A549 treated with Hydrocortisone at 1 μM for 4 hours (cell line): ENCODE measurements at places on chromosomes 4 and X. TPM values are rescaled to one million over a fixed set of nuclear protein-coding genes. Genes with fewer than 3 reads are reported as not detected.

The F11 gene
- not detected in 5 replicates for total RNA-seq

The EMCN gene
- total RNA-seq = not detected in 5 replicates

The VEGFC gene
- 8.7 to 10.0 TPM (median 9.4 TPM) in 5 replicates for total RNA-seq

The GPR50 gene
- total RNA-seq = 0.13 to 0.32 TPM (median 0.24 TPM) in 5 replicates

The KIAA1210 gene
- total RNA-seq = 0.01 to 0.02 TPM in 2 of 5 replicates, not detected in the others

The MTNR1A gene
- total RNA-seq = 0.33 to 0.60 TPM (median 0.43 TPM) in 5 replicates

The RBMX gene
- 203 to 292 TPM (median 220 TPM) in 5 replicates for total RNA-seq

The KLKB1 gene
- total RNA-seq = 0.06 TPM in 1 of 5 replicates, not detected in the others

The GAGE2A gene
- total RNA-seq = not detected in 5 replicates

The SPOCK3 gene
- total RNA-seq = 0.13 to 0.36 TPM (median 0.16 TPM) in 5 replicates

The CYLC1 gene
- total RNA-seq = not detected in 5 replicates

The SLC10A7 gene
- total RNA-seq = 1.8 to 2.3 TPM (median 2.0 TPM) in 5 replicates

The LNX1 gene
- 0.03 TPM in 2 of 5 replicates, not detected in the others for total RNA-seq

The MAOB gene
- 0.14 to 0.21 TPM (median 0.14 TPM) in 5 replicates for total RNA-seq

The CCDC110 gene
- total RNA-seq = not detected in 5 replicates

The OPHN1 gene
- 1.4 to 2.4 TPM (median 1.6 TPM) in 5 replicates for total RNA-seq

The TEC gene
- total RNA-seq = 1.3 to 2.7 TPM (median 1.5 TPM) in 5 replicates

The PDLIM5 gene
- total RNA-seq = 27.5 to 42.3 TPM (median 37.5 TPM) in 5 replicates

The MAGEA12 gene
- total RNA-seq = 0.09 to 0.22 TPM (median 0.14 TPM) in 5 replicates

The ARMCX4 gene
- total RNA-seq = 0.31 to 0.69 TPM (median 0.63 TPM) in 5 replicates

The GLRA2 gene
- total RNA-seq = not detected in 5 replicates

The SLC25A5 gene
- total RNA-seq = 750 to 784 TPM (median 755 TPM) in 5 replicates

The CSN1S1 gene
- not detected in 5 replicates for total RNA-seq

The DCHS2 gene
- total RNA-seq = 0.01 TPM in 1 of 5 replicates, not detected in the others

The MAGEA9 gene
- total RNA-seq = not detected in 5 replicates

The SULT1E1 gene
- total RNA-seq = not detected in 5 replicates

The CXCL11 gene
- 0.10 to 0.33 TPM (median 0.21 TPM) in 5 replicates for total RNA-seq

The BST1 gene
- 15.5 to 17.8 TPM (median 16.3 TPM) in 5 replicates for total RNA-seq

The GC gene
- total RNA-seq = not detected in 5 replicates

The TKTL1 gene
- 0.05 to 0.14 TPM (median 0.07 TPM) in 3 of 5 replicates, not detected in the others for total RNA-seq

The PPEF2 gene
- total RNA-seq = not detected in 5 replicates

The ERAS gene
- 0.07 to 0.10 TPM in 2 of 5 replicates, not detected in the others for total RNA-seq

The CLCN3 gene
- 13.4 to 21.7 TPM (median 16.7 TPM) in 5 replicates for total RNA-seq

The SHROOM3 gene
- 11.0 to 16.6 TPM (median 14.6 TPM) in 5 replicates for total RNA-seq

The ODAPH gene
- total RNA-seq = not detected in 5 replicates

The OTUD6A gene
- not detected in 5 replicates for total RNA-seq

The TKTL2 gene
- not detected in 5 replicates for total RNA-seq

The AWAT1 gene
- not detected in 5 replicates for total RNA-seq

The LINC00632 gene
- 0.94 to 1.7 TPM (median 1.4 TPM) in 5 replicates for total RNA-seq

The ASB9 gene
- 19.9 to 25.9 TPM (median 22.0 TPM) in 5 replicates for total RNA-seq

The ATP2B3 gene
- 0.05 to 0.31 TPM (median 0.12 TPM) in 5 replicates for total RNA-seq

The SYNPO2 gene
- total RNA-seq = 0.68 to 1.1 TPM (median 1.0 TPM) in 5 replicates

The BMP3 gene
- not detected in 5 replicates for total RNA-seq

The PCYT1B gene
- 0.06 TPM in 1 of 5 replicates, not detected in the others for total RNA-seq

The PPP1R2C gene
- not detected in 5 replicates for total RNA-seq

The CACNA1F gene
- not detected in 5 replicates for total RNA-seq

The SAGE1 gene
- not detected in 5 replicates for total RNA-seq

The AMTN gene
- total RNA-seq = not detected in 5 replicates

The ARHGAP36 gene
- total RNA-seq = not detected in 5 replicates

The STPG2 gene
- not detected in 5 replicates for total RNA-seq

The XAGE1B gene
- 193 to 247 TPM (median 207 TPM) in 5 replicates for total RNA-seq
